Lung (tissue), 17 donors: ENCODE measurements at places on chromosomes 5 and 9. TPM values are rescaled to one million over a fixed set of nuclear protein-coding genes. Genes with fewer than 3 reads are reported as not detected.

DNA sequence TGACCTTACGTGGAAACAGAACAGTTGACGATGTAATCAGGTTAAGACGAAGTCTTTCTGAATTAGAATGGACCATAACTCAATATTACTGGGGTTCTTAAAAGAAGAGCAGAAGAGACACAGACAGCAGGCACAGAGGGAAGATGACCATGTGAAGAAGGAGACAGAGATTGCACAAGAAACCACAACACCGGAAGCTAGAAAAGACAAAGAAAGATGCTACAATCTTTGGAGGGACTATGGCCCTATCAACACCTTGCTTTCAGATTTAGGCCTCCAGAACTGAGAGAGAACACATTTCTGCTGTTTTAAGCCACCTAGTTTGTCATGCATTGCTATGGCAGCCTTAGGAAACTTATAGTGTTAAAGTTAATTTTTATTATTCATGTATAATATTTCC, 27.1 kb downstream of the CDH9 start:
- DNase-seq: no peak

DNA sequence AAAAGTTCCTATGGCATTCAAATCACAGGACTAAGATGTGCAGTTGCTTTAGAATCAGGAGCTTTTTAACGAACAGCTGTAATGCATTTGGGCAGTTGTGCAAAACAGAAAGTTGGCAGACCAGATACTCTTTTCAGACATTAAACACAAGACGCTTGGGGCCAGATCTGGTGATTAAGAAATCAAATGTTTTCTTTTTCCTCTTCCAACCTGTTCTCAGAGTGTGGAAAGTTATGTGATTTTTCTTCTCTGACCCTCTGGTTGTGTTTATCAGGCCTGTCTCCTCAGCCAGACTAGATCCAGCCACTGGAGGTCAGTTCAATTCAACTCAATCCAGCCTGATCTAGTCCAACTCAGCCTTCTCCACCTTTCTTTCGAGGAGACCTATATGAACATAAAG, 298.5 kb upstream of the PCSK5 start:
- DNase-seq: peak; percentile 77

- DNase-seq: no peak
Measured at GRCh38 chr9:106936680-106937079, 73.7 kb downstream of the ZNF462 start.

The SLC4A9 gene
- 0.11 TPM for total RNA-seq

DNA sequence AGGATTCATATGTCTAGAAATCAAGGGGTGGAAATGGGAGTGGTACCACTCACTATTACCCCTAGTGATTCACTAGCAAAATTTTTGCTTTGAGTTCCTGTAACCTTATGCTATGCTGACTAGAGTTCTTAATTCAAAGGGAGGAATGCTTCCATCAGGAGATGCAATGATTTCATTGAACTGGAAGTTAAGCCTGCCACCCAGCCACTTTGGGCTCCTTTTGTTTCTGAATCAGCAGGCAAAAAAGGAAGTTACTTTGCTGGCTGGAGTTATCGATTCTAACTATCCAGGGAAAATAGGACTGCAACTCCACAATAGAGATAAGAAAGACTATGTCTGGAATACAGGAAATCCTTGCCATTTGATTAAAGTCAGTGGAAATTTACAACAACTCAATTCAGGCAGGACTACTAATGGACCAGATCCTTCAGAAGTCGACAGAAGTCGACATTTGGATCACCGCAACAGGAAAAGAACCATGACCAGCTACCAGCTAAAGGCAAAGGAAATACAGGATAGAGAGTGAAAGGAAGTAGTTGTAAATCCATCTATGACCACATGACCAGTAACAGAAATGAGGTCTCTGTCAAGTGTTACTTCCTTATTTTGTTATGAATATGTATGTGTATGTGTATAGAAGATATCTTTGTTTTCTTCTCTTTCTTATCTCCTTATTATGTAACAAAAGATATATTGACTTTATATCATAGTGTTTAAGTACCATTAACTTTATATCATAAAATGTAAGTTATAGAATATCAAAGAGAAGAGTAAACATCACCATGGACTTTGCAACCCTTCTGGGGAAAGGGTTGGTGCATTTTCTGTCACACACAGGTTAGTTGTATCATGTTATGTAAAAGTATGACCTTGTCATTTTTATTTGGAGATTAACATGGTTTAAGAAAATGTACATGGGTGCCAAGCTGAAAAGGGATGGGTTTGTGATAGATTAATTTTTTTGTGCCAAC, 198.7 kb upstream of the HAPLN1 start:
- DNase-seq: no peak

The TAF11L5 gene
- total RNA-seq: not detected

The SPATA31C2 gene
- total RNA-seq: not detected

DNA sequence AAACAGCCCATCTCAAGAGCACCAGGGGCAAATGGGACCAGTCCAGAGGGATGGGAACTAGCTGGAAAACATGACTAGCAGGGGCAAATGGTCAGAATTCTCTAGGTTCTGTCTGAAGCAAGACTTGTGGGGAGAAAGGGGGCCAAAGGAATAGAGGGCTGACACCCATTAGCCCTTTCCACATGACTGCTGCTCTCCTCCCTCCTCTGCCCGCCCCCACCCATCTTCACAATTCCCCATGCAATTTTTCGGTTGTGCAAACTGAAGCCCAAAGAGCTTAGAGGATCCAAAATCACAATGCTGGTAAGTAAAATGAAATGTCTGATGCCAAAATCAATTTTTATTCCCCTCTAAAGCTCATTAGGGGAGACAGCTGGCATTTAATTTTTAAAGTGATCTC, 207.1 kb downstream of the DCP2 start:
- no peak for DNase-seq

The SOX30 gene
- not detected for total RNA-seq

- DNase-seq: no peak
Measured at GRCh38 chr9:101014566-101014965, 14.0 kb upstream of the PLPPR1 start.

DNA sequence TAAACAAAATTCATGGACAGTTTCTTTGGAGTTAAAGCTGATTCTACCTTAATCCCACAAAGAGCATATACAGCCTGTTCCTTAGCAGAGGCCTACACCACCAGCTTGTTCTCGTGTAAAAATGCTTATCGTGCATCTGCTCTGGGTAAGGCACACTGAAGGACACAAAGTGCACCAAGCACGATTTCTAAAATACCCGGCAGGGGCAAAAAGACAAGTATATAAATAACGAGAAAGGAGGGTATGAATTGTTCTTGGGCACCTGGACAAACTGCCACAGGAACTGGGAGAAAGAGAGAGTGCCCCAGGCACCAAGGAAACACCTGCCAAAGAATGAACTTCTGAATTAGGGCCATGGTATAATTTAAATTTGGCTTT, 25.3 kb downstream of the NSUN2 start:
- no peak for DNase-seq
